ENCODE measurements at places on chromosomes 16 and 17.

- peak; percentile 9 for DNase-seq
Observed at GRCh38 chr17:34781571-34782108, 179.6 kb downstream of the CCT6B start.

GRCh38 chr17:77420804-77421629 lies 280.2 kb downstream of the SEC14L1 start:
- DNase-seq: peak; percentile 100

GRCh38 chr17:64001763-64002529 lies 3.8 kb downstream of the PRR29 start:
- DNase-seq: no peak

DNA sequence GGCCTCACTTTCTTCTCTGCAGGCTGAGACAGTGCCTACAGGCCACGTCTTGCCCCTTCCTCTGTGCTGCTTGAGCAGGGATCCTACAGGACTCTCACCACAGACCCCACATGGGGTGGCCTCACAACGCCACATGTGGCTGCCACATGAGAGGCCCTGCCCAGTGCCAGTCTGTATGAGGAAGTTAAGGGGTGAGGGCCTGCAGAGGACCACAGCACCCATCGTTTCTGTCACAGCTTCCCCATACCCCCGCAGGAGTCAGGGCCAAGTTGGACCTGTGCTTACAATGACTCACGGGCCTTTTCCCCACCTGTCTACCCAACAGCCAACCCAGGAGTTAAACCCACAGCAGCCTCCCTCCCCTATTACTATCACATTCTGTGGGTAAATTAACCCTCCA lies 2.9 kb upstream of the GSDMB start:
- DNase-seq: no peak

DNA sequence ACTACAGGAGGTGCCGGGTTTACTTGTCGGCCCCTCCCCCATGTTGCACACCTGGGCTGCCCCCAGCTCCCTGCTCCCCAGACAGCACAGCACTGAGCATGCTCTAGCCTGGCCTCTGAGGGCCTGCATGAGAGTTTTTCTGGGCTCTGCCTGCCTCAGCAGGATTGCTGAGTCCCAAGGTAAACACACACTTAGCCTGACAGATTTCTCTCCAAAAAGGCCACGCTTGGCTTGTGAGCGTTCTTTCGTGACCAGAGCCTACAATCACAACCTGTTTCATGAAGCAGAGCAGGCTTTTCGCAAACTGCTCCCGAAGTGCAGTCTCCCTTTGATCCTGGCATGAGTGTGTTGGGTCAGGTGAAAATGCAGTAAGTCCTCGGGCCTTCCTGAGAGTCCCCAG lies 9.8 kb upstream of the CD300E start:
- no peak for DNase-seq

- DNase-seq: no peak
Observed at GRCh38 chr17:909642-910323, 69.8 kb downstream of the NXN start.

- DNase-seq: peak; percentile 25
Observed at GRCh38 chr16:4690946-4691665, 2.3 kb upstream of the NUDT16L1 start.

GRCh38 chr17:34633760-34634159 lies 54.4 kb downstream of the TMEM132E start:
- no peak for DNase-seq

DNA sequence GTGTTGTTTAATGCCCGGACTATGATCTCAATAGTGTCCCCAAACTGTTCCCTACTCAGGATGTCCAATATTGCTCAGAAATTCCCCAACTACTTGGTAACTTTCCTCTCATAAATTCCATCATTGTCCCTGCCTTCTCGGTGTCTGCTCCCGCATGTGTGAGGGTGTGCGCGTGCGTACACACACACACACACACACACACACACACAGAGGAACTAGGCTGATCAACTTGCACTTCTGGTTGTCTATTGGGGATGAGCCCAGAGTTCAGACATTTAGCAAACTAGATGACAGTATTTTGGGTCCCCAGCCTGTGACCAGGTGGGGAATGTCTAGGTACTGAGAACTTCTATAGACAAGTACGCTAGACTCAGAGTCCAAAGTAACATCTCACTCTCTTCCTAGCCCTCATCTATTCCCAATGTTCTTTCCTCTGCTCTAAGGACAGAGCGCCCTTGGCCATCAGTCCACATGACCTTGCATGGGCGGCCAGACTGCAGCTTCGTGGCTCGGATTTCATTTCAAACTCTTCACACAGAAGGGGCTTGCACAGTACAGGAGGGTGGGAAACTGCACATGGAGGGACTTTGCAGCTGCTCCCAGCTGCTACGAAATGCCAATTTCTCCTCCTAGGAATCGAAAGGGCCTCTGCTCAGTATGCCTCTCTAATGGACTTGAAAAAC lies 5.3 kb downstream of the HS3ST3A1 start:
- DNase-seq: no peak

DNA sequence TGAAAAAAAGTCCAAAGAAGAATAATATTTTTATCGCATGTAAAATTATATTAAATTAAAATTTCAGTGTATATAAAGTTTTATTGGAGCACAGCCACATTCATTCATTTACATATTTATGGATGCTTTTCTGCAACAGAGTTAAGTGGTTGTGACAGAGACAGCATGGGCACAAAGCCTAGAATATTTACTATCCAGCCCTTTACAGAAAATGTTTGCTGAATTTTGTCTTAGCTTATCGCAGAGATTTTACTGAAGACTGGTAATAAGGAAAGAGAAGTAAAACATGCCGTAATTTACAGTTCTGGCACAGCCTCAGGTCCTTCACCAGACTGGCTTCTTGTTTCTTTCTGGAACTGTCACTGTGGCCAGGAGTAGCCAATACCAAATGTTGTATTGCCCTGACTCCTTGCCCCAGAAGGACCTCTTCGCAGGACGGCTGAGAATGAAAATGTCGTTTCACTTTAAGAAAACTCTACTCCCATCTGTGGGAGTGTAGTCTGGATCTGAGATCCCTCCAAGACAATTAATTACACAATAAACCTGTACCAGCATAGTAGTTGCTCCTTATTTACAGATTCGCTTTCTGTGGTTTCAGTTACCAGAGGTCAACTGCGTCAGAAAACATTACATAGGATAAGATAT lies 94.9 kb upstream of the GOT2 start:
- DNase-seq: no peak

GRCh38 chr17:32152130-32152529 lies 9.8 kb downstream of the RHOT1 start:
- DNase-seq: no peak

DNA sequence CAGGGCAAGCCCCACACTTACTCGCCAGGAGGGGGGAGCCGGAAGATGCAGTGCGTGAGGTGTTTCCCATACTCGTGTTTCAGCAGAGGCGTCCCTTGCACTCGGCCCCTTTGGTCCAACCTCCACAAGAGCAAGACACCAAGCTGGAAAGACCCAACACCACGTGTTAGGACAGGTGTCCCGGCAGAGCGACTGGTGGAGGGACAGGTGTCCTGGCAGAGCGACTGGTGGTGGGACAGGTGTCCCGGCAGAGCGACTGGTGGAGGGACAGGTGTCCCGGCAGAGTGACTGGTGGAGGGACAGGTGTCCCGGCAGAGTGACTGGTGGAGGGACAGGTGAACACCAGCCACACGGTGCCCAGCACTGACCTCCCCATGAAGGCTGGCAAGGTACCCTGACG lies 19.4 kb downstream of the IFT140 start:
- no peak for DNase-seq

GRCh38 chr16:53968454-53968853 lies 264.5 kb downstream of the FTO start:
- DNase-seq: peak; percentile 10

- DNase-seq: no peak
Observed at GRCh38 chr17:19264681-19265080, 27.5 kb downstream of the EPN2 start.

- DNase-seq: no peak
Observed at GRCh38 chr16:81967358-81967757, 43.9 kb downstream of the SDR42E1 start.

- DNase-seq: no peak
Observed at GRCh38 chr16:72027669-72028378, 19.3 kb downstream of the DHODH start.

GRCh38 chr17:42928714-42929496 lies 28.3 kb downstream of the G6PC1 start:
- DNase-seq: peak; percentile 38

DNA sequence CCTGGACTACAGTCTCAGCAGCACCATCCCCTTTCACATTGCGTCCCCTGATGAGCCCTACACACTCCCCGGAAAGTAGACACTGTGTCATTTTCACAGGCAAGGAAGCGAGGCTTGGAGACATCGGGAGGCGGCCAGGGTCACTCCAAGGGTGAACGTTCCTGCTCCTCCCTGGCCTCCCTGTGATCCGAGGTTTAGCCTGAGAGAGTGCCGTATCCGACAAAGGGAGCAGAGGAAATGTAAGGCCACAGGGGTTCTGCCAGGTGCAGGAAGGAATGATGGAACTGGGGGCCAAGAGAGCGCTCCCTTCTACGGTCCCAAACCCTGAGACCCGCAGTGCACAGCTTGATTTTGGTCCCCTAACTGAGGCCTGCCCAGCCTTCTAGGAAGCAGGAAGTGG lies 8.0 kb upstream of the PIK3R6 start:
- no peak for DNase-seq

DNA sequence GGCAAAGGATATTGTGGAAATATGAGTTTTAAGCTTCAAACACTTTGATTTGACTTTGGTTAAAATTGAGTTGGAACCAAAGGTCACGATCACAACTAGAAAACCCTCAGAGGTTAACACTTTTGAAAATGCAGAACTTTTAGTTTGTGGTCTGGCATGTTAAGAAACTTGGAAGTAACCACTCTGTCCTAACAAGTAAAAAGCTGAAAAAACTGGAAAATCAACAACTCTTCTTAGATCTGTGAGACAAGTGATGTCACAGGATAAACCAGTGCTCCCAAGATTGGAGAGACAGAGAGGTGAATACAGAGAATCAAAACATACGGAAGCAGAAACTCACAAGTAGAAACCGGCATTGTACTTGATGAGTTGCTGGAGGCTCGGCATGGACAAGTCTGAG lies 17.4 kb downstream of the MFSD6L start:
- DNase-seq: no peak

DNA sequence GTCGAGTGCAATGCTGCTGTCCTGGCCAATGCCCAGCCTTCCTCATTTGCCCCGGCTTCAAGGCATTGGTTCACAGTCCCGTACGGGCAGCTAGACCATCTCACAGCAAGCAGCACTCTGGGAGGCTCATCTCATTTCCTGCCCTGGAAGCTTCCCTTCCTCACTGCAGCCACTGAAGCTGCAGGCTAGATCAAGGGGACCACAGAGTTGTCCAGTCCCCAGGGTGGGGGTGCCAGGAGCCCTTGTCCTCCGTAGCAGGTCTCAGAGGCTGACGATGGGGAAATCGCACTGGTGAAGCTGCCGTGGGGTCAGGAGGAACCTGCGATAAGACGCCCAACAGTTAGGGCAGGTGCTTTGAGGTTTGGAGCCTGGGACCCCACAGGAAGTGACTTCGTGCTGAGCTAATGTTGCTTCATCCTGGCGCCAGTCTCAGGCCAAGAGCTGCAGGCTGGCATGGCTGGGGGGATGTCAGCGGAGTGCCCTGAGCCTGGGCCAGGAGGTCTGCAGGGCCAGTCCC lies at the start of gene SPNS3:
SPNS3 (plus strand) TSS at position 426 of the 517 bp plus-strand sequence; CDS start at position 454, 28 bp downstream.
- DNase-seq: no peak

DNA sequence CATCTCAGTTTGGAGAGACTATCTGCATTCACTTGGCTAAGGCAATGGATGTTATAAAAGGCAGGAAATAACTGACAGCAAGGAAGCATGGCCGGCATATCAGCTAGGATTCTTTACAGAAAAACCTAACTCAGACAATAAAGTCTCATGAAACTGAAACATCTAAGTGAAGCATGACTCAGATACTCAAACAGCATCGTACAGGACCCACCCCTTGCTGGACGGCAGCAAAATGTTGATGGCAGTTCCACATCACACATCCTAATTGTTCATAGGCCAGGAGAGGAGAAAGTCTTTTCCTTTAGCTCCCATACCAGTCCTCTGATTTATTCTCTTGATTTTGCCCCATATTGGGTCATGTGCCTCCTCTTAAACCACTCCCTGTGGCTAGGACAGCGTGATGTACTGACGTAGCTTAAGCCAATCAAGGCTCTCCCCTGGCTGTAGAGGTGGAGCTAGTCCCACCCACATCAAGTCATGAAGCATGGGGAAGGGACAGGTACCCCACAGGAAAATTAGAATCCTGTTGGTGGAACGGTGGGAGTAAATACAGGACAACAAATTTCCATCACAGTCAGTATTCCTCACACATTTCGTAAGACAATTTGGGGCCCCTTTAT lies 178.9 kb downstream of the IRX3 start:
- DNase-seq: no peak

- no peak for DNase-seq
Observed at GRCh38 chr17:71392715-71393567, 727.9 kb upstream of the SOX9 start.

GRCh38 chr17:38892620-38893019 lies 22.8 kb downstream of the LASP1 start:
- DNase-seq: no peak

- DNase-seq: no peak
Observed at GRCh38 chr16:89308391-89309333, 91.2 kb downstream of the ZNF778 start.

GRCh38 chr17:67132366-67132765 lies 88.0 kb downstream of the CACNG1 start:
- DNase-seq: no peak

- DNase-seq: peak; percentile 100
Observed at GRCh38 chr17:81393684-81394376, 1.4 kb upstream of the BAHCC1 start.

GRCh38 chr16:29720703-29721102 lies 25.1 kb downstream of the C16orf54 start:
- DNase-seq: no peak

GRCh38 chr17:33779234-33779591 lies 475.9 kb upstream of the CCL2 start:
- DNase-seq: peak; percentile 11

GRCh38 chr17:31877341-31877740 lies 18.3 kb upstream of the COPRS start:
- no peak for DNase-seq

GRCh38 chr17:36593656-36594316 lies 2.1 kb downstream of the DHRS11 start:
- no peak for DNase-seq

GRCh38 chr16:28064706-28065249 lies 1.3 kb upstream of the GSG1L start:
- DNase-seq: no peak

DNA sequence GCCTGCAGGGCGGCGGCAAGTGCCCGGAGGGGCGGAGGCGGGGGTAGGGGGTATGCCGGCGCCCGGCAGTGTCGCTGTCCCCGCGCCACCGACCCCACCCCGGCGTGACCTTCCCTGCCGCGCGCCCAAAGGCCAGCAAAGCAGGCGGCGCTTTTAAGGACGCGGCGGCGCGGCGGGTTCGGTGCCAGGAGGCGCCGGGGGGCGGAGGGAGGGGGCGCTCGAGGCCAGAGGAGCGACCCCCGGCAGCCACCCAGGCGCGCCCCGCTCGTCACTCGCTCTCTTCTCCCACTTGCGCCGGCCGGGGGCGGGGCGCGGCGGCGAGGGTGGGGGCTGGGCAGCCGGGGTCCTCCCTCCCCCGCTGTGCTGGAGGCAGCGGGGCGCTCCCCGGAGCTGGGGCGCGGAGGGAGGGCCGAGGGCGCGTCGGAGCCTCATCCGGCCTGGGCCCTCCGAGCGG lies 8.6 kb upstream of the BAHCC1 start:
- peak; percentile 46 for DNase-seq

GRCh38 chr17:79651761-79652160 lies 40.9 kb upstream of the RBFOX3 start:
- peak; percentile 99 for DNase-seq
